ENCODE measurements at places on chromosomes 4 and X. TPM values are rescaled to one million over a fixed set of nuclear protein-coding genes. Genes with fewer than 3 reads are reported as not detected.

PFKFB1 gene
- 0.36 TPM for total RNA-seq

TGIF2LX gene
- not detected for total RNA-seq

CD38 gene
- total RNA-seq, result 0.15 TPM

HSFX2 gene
- total RNA-seq, result 0.26 TPM

- no peaks in the 10 kb centered on the region for H3K36me3 ChIP-seq
- H3K27me3 ChIP-seq, result no peaks in the 10 kb centered on the region
- no peaks in the 10 kb centered on the region for H3K4me1 ChIP-seq
These were observed 54.8 kb downstream of the CASP6 start for GRCh38 chr4:109648266-109648996.
